Cardiac muscle cell (in vitro differentiated cells and primary cell): ENCODE measurements at places on chromosomes 11 and 22. TPM values are rescaled to one million over a fixed set of nuclear protein-coding genes. Genes with fewer than 3 reads are reported as not detected.
A peak's percentile ranks its signal among the peaks of the same experiment; 100 is the strongest.

DNA sequence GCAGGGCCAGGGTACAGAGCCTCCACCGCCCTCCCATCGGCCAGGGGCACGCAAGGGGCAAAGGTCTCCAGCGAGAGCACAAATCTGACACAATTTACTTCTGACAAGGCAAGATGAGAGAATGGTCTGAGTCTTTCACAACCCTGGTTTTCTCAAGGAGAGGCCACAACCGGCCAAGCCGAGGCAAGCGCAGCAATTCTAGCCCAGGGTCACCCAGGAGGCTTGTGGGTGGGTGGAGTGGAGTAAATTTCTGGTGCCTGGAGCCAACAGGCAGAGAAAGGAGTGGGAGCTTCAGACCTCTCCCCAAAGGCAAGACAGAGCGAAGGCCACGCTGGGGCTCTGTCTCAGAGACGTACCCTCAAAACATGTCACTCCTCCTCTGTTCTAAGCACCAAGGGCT, 9.3 kb downstream of the LARGE2 start:
- DNase-seq: no peak

UBQLNL gene
- 2.1 and 2.4 TPM in 2 replicates for polyA plus RNA-seq

GRCh38 chr11:16986434-16987204, 27.6 kb downstream of the PLEKHA7 start:
- DNase-seq: no peak

GRCh38 chr11:92941676-92942571, 27.5 kb upstream of the MTNR1B start:
- peak; percentile 20 for DNase-seq

- DNase-seq: peak; percentile 97
Observed at GRCh38 chr11:66421492-66422205, 814 bp downstream of the NPAS4 start.

- DNase-seq: no peak
Observed at GRCh38 chr11:32584921-32585320, 1.3 kb downstream of the EIF3M start.

GRCh38 chr22:38567531-38568285, 2.3 kb downstream of the DMC1 start:
- DNase-seq: no peak

TSPAN18 gene
- polyA plus RNA-seq: 82.8 and 122 TPM in 2 replicates

DNA sequence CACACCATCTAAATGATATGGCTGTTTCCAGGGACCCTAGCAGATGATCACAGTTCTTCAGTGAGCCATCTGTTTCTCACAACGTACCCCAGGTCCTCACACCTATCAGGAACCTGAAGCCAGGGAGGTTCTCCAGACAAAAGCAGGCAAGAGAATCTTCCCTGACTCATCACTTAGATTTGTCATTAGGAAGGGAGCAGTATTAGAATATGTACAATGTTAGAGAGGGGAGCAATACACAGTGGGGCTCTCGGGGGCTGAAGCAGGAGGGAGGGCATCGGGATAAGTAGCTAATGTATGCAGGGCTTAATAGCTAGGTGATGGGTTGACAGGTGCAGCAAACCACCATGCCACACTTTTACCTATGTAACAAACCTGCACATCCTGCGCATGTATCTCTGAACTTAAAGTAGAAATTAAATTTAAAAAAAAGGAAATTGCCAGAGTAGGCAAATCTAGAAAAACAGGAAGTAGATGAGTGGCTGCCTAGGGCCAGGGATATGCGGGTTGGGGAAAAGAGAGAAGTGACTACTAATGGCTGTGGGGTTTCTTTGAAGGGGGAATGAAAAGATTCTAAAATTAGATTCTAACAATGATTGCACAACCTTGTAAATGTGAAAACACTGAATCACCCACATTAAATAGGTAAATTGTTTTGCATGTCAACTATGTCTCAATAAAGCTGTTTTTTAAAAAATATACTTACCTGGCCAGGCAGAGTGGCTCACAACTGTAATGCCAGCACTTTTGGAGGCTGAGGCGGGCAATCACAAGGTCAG, 14.4 kb downstream of the C22orf42 start:
- DNase-seq: no peak

GRCh38 chr11:80162387-80162786, 721.6 kb upstream of the TENM4 start:
- DNase-seq: no peak

DNA sequence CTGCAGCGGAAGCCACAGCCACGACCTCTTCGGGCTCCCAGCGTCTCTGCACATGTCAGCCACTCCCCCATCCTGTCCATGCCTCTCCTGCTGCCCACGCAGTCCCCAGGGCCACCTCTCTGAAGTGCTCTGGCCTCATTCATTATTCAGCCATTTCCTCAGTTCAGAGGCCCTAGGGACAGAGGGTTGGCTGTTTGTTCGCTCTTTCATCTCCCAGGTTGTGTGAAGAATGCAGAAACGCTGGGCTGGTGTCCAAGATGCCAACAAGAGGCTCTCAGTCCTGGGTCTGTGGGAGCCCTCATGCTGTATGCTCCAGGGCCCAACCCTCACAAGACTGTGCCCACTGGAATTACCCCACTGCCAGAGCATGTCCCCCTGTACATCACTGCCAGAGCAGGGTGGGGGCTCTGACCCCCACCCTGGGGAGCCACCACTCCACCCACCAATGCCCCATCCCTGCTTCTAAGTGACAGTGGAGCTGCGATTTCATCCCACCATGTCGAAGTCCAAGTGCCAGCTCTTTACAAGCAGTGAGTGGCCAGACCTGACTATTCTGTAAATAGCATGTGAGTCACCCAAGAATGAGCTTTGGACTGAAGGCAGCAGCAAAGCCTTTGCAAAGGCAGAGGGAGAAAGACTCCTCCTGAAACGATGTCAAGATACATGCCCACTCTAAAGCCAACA, 209.6 kb downstream of the BUD13 start:
- DNase-seq: peak; percentile 26

DNA sequence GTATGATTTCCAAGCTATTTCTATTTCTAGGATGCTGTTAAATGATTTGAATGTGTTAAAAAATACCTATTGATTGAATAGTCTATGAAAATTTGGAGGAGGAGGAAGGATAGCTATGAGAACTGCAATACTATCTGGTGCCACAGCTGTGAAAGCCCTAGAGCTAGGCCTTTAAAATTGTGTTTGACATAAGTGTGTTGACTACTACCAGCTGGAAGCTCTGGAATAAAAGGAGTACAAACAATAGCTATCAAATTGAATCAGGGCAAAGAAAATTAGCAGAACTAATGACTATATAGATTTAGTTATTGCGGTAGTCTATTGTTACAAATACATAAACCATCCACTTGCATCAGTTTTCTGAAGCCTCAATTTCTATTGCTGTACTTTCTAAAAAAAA, 124.8 kb upstream of the CNTN5 start:
- DNase-seq: no peak

DNA sequence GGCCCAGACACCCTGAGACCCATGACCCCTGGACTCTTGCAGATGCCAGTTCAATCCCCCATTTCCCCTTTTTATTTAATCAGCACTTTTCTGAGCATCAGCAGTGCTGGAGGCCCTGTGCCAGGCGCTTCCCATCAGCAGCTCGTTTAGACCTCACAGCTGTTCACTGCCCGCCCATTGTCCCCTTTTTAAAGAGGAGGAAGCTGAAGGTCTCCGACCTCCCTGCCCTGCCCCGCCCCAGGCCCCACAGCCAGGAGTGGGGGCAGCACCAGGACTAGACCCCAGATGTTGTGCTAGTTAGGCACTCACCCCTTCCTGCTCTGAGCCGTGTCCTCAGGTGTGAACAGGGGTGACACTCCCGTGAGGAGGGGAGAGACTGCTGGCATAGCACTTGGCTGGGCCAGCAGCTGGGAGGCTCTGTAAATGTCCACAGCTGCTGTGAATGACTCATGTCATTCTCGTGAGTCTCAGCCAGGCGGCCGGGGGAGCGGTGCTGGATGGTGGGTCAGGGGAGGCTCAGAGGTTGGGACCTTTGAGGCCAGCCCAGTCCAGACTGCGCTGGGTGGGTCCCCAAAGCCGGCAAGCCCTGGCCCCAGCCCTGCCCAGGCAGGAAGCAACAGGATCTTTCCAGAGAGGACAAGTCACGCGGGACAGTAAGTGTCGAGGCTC, 19.9 kb downstream of the EMID1 start:
- no peak for DNase-seq

GRCh38 chr22:43008509-43008908, 6.4 kb downstream of the PACSIN2 start:
- no peak for DNase-seq

GRCh38 chr11:60899046-60899936, 7.1 kb downstream of the PRPF19 start:
- peak; percentile 77 for DNase-seq

DNA sequence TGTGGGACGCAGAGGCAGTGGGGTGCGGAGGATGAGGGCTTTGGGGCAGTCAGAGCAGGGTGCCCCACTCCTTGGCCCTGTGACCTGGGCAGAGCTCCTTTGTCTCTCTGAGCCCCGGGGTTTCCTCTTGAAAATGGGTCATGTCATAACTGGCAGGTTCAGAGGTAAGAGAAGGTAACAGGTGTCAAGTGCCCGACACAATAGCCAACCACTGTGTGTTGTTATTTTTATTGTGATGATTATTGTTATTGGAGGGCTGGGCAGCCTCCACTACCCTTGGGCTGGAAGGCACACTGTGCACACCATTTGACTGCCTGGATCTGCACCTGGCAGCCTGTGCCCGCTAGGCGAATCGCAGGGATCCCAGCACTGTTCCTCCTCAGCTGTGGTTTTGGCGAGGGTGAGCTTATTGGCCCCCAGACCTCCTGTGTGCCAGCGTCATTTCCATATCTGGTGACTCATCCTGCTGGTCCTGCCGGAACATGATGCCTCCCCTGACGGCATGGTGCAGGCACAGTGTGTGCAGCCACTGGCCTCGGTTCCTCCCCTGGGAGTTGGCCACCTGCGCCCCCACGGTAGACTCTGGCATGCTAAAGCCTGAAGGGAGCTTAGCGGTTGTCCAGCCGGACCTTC, 15.4 kb upstream of the SOX10 start:
- DNase-seq: peak; percentile 69

- DNase-seq: no peak
Observed at GRCh38 chr11:104583857-104584256, 314.4 kb downstream of the CASP12 start.

SEZ6L gene
- polyA plus RNA-seq: 0.46 TPM in 1 of 2 replicates, not detected in the other

GRCh38 chr11:11390068-11390771, 37.2 kb upstream of the CSNK2A3 start:
- no peak for DNase-seq
